ENCODE measurements at places on chromosomes 13 and 19. TPM values are rescaled to one million over a fixed set of nuclear protein-coding genes. Genes with fewer than 3 reads are reported as not detected.

- no peaks in the 10 kb centered on the region for H3K27me3 ChIP-seq
- H3K27ac ChIP-seq, result no peak overlapping the region
- DNase-seq, result no peak
- peaks cover 10% of the 10 kb centered on the region for H3K36me3 ChIP-seq
- H3K4me3 ChIP-seq, result no peak overlapping the region
Observed at GRCh38 chr19:5028229-5028886, 59.4 kb downstream of the KDM4B start.

DNA sequence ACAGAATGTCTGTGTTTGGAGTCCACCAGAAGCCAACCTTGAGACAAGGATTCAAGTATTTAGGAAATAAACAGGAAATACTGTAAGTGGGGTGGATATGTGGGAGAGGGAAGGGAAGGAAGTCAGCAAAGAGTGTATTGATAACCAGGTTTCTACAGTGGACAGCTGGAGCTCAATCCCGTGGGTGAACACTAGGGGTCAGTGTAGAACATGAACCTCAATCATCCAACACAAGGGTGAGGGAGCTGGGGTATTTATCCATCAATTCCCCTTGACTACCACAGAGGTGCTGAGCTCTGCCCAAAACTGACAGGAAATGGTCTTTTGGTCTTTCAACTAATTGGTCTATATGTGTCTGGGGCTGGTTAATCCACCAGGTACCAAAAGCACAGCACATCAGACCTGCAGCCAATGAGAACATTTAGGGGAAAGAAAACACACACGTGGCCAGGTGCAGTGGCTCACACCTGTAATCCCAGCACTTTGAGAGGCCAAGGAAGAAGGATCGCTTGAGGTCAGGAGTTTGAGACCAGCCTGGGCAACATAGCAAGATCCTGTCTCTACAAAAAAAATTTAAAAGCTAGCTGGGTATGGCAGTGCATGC is 5.6 kb upstream of the SYDE1 start:
- H3K4me1 ChIP-seq, result peaks cover 1% of the 10 kb centered on the region
- H3K27me3 ChIP-seq, result no peaks in the 10 kb centered on the region
- H3K27ac ChIP-seq, result no peak overlapping the region
- H3K4me3 ChIP-seq, result no peak overlapping the region
- no peak for DNase-seq
- H3K36me3 ChIP-seq, result no peaks in the 10 kb centered on the region

GRCh38 chr19:3603121-3603811 is 3.4 kb downstream of the TBXA2R start:
- DNase-seq, result no peak
- H3K27ac ChIP-seq, result no peak overlapping the region
- H3K27me3 ChIP-seq, result no peaks in the 10 kb centered on the region
- peaks cover 11% of the 10 kb centered on the region for H3K4me1 ChIP-seq

- H3K4me1 ChIP-seq, result peaks cover 15% of the 10 kb centered on the region
- no peak overlapping the region for H3K4me3 ChIP-seq
- peaks cover 3% of the 10 kb centered on the region for H3K27me3 ChIP-seq
- H3K27ac ChIP-seq, result no peak overlapping the region
- no peaks in the 10 kb centered on the region for H3K36me3 ChIP-seq
Observed at GRCh38 chr19:33293255-33294057, 8.9 kb downstream of the CEBPA start.

- H3K27ac ChIP-seq, result no peak overlapping the region
- H3K27me3 ChIP-seq, result no peaks in the 10 kb centered on the region
- H3K4me1 ChIP-seq, result peaks cover 33% of the 10 kb centered on the region
- DNase-seq, result no peak
- peaks cover 43% of the 10 kb centered on the region for H3K36me3 ChIP-seq
Observed at GRCh38 chr19:17720440-17720839, 1.2 kb downstream of the MAP1S start.

- H3K4me1 ChIP-seq, result peaks cover 8% of the 10 kb centered on the region
- H3K36me3 ChIP-seq, result peaks cover 54% of the 10 kb centered on the region
- DNase-seq, result no peak
- peak overlapping the region; percentile 53 for H3K27ac ChIP-seq
- H3K4me3 ChIP-seq, result peak overlapping the region; percentile 79
- no peaks in the 10 kb centered on the region for H3K27me3 ChIP-seq
Observed at GRCh38 chr19:57192077-57192420, 749 bp downstream of the ZNF264 start.

DNA sequence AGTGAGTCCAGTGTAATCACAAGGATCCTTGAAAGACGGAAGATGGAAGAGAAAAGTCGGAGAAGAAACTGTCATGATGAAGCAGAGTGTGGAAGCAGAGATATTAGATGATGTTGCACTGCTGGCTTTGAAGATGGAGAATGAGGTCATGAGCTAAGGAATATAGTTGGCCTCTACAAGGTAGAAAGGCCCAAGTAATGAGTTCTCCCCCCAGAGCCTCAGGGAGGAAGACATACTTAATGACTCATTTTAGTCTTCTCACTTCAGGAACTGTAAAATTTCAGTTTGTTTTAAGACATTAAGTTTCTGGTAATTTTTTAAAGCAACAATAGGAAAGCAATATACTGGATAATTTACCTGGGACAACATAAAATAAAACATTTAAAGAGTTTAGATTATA is 1331.5 kb upstream of the PCDH20 start:
- no peak overlapping the region for H3K4me3 ChIP-seq
- H3K4me1 ChIP-seq, result no peaks in the 10 kb centered on the region
- no peak overlapping the region for H3K27ac ChIP-seq
- H3K27me3 ChIP-seq, result no peaks in the 10 kb centered on the region
- no peaks in the 10 kb centered on the region for H3K36me3 ChIP-seq
- no peak for DNase-seq

The ZNF253 gene
- total RNA-seq, result 1.6 TPM

The SHISA7 gene
- not detected for total RNA-seq

The TEX101 gene
- total RNA-seq, result not detected

GRCh38 chr19:19033426-19034203 is at the start of the genes ARMC6 and SUGP2:
Gene ARMC6, plus strand, starts transcription at chr19:19033603. Its CDS starts 607 bp downstream, at chr19:19034210.
Gene SUGP2, minus strand, starts transcription at chr19:19033517. Its CDS starts 2,446 bp downstream, at chr19:19031071.
- peak within 1 kb of the TSS; percentile 91 for H3K27ac ChIP-seq
- peak; percentile 87 for DNase-seq
- H3K4me3 ChIP-seq, result peak within 1 kb of the TSS; percentile 97
- H3K4me1 ChIP-seq, result peaks cover 13% of the 10 kb centered on the region
